AML-193 (cell line): ENCODE measurements at places on chromosomes 12 and 14.

DNA sequence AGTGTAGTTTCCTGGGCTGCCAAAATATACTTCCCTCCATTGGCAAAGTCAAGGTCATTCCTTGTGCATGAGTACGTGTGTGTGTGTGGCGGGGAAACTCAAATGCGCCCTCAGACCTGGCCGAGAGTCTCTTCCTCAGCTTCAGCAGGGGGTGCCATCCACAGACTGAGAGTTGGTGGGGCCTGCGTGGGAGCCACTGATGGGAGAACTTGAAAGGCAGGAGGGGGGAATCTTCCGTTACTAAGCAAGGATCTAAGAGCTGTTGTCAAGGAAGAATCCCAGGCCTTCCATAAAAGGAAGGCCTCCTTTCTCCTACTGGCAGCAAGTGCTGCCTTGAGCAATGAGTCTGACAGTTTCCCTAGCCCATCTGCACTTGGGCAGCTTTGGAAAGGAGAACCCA, 274.9 kb downstream of the EMP1 start:
- no peak for DNase-seq

- DNase-seq, result no peak
Measured at GRCh38 chr12:33671676-33672075, 232.1 kb upstream of the SYT10 start.

DNA sequence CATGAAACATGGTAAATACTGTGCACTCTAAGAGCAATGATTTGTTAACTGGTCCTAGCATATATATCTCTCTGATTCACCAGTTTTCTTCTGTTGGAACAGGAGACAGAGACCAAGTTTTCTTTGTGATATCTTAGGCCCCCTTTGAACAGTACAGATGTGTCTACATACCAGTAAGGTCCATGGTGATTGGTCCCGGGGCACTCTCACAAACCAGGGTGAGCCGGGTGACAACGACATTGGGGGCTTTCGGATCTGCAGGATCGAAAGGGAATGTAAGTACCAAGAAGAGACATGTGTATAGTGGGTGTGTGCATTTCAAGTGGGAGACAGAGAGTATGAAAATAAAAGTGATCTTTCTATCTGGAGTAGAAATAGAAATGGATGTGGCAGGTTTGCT, 11.3 kb upstream of the ERP27 start:
- DNase-seq, result no peak

DNA sequence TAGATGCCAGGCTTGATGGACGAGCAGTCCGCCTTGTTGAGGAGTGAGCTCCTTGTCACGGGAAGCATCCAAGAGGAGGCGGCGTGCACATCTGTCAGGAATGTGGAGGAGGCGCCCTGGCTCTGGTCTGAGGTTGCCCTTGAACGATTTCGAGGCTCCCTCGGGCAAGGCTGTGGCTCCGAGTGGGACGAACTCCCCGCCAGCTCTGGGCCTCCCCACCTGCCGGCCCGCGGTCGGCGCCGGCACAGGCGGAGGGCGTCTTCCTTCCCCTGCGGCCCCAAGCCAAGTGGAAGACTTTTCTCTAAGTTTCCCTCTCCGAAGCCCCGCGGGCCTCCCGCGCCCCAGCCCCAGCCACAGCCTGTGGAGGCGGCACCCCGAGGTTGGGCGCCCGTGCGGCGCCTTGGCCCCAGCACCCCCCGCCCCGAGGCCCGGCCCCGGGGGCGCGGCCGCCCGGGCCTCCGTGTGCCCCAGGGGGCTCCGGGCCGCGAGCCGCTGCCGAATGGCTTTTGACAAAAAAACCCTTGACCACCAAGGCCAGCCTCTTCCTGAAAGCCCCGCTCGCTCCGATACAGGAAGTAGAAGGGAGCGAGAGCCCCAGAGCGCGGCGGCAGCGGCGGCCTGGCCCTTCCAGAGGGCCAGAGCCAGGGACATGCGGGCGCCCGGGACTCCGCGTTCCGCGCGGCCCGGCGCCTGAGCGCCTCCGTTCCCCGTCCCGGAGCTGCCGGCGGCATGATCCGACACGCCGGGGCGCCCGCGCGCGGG, at the start of gene RIN3:
Gene RIN3 (plus strand): TSS at position 578 of the 762 bp plus-strand sequence. CDS start 152 bp downstream, at position 730.
- peak; percentile 4 for DNase-seq

GRCh38 chr12:84507956-84508850, 404.4 kb downstream of the SLC6A15 start:
- DNase-seq, result no peak

GRCh38 chr14:75822522-75823141, 159.2 kb downstream of the TGFB3 start:
- no peak for DNase-seq

DNA sequence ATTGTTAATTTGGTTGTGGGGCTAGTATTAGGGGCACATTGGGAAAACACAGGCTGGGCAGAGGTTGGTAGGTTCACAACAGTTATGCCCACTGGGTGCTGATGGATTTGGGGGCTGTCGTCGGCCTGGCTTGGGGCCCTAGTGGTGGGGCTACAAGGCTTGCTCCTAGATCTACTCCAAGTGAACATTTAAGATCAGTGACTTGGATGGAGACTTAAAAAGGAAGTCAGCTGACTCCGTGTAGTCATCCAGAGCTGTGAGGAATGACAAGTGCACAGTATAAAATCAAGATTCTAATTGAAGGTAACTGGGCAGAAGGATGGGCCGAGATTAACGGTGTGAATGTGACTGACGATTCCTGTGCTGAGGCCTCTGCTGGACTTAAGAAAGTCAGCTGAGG, 12.8 kb upstream of the NR4A1 start:
- DNase-seq, result no peak

DNA sequence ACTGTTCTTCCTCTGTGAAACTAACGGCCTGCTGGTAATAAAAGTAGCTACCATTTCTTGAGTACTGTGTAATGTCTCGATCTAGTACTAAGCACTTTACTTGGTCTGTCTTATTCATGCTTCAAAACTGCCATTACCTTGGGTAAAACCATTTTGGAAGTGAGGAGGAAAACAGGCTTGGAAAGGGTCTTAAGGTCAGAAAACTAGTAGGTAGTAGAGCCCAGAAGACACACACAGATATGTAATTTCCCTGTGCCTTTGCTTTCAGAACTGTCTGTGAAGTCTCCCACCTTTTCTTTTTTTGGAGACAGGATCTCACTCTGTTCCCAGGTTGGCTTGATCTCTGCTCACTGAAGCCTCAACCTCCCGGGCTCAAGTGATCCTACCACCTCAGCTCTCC, 3.4 kb upstream of the DDX55 start:
- DNase-seq, result no peak

DNA sequence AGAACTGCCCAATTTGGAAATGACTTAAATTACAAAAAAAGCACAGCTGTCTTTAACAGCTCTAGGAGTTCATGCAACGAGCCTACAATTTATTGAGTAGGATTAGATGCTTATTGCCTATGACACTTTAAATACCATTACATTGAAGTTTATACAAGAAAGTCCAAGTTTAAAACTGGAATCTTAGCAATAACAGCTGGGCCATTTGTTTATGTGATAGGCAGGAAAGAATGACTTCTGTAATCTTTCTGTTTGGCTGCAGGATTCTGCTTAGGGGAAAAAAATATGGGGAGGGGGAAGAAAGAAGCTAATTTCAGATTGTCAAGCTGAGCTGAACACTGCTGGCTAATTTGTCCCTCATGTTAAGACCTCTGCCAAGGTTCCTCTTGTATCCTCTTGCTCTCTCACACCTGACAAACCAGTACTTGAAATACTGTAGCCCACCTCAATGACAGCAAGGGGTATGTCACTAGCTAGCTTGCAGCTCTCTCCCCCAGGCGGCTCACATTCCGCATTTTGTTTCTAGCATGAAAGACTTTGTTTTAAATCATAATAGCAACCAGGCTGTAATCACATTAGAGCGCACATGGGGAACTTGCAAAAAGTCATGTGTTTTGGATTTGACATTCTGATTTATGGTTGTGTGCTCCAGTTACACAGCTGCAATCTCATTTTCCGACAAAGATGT, 384.8 kb downstream of the BMP4 start:
- DNase-seq, result no peak

DNA sequence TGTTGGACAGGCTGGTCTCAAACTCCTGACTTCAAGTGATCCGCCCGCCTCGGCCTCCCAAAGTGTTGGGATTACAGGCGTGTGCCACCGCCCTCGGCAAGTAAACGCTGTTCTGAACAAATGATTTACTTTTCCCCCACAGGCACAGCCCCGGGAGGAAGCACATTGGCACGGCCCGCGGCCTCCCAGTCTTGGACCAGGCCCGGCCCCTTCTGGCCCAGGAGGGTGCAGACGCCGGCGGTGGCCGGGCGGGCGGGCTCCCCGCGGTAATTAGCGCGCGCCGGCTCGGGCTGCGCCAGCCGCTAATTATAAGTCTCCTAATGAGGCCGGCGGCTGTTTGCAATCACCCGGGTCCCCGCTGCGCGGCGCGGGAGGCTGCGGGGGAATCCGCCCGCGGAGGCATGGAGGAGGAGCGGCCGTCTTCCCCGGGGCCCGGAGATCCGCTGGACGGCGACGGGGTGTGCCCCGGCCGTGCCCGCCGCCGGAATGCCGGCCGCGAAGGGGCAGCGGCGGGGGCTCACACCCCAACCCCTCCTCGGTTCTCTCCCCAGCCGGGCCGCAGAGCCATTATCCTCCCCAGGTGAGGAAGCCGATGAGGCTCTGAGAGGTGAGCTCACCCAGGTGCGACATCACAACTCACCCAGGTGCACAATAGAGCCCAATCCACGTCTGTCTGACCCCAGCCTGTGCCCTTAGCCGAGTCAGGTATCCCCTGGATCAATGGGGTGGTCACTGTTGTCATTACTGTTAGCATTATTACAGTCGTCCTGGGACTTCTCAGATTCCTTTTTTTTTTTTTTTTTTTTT, 3.3 kb upstream of the POP5 start:
- DNase-seq, result peak; percentile 21

GRCh38 chr12:116259800-116260577, 17.5 kb downstream of the MED13L start:
- no peak for DNase-seq

DNA sequence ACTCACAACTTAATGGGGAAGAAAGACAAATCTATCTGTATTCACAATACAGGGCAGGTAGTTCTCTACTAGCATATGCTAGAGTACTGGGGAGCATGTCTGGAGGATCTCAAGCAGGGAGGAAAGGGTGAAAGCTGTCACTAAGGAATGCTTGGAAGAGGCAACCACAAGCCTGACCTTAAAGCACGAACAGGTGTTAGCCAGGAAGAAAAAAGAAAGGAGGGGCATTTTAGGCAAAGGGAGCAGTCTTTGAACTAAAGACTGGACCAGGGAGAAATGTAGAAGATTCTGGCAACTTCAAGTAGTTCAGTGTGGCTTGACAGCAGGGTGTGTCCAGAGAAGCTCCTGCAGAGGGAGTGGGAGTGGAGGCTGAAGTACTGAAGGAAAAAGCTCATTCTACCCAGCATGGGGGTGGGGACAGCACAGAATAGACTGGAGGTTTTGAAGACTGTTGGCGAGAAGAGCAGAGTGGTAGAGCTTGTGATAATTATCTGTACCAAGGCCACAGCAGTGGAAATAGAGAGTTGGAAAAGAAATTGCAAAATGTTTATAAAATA, 50.9 kb downstream of the AP5M1 start:
- DNase-seq, result no peak

DNA sequence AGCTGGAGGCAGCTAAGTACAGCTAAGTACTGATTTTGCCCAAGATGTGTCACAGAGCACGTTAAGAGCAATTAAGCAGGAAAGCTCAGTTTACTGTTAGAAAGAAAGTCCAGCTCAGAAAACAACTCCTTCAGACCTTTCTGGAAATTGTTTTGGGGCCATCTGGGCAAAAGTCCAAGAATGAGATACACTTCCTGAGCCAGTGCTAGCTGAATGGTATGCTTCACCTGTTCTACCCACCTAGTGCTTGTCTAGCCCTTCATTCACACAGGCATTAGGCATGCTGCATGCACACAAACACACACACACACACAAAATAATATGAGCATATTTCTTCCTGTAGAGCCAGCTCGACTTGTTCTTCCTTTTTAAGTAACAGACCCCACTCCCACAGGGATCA, 6.6 kb upstream of the IKZF4 start:
- DNase-seq, result no peak

DNA sequence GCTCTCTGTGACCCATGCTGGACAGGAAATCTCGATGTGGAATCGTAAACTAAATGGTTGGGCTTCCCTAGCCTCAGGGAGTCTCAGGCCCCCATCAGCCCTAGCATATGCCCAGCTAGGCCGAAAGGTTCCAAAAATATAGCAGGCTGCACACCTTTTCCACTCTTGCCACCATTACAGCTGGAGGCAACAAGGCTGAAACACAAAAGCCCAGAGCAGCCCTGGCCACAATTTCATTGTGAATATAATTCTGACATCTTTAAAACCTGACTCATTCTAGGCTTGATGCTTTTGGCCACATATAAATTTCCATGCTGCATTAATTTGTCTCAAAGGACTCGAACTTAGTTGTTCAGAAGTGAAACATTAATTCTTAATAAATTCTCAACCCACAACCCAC, 382.2 kb downstream of the GRIN2B start:
- DNase-seq, result no peak

- DNase-seq, result no peak
Measured at GRCh38 chr12:77954206-77954555, 123.5 kb downstream of the NAV3 start.

DNA sequence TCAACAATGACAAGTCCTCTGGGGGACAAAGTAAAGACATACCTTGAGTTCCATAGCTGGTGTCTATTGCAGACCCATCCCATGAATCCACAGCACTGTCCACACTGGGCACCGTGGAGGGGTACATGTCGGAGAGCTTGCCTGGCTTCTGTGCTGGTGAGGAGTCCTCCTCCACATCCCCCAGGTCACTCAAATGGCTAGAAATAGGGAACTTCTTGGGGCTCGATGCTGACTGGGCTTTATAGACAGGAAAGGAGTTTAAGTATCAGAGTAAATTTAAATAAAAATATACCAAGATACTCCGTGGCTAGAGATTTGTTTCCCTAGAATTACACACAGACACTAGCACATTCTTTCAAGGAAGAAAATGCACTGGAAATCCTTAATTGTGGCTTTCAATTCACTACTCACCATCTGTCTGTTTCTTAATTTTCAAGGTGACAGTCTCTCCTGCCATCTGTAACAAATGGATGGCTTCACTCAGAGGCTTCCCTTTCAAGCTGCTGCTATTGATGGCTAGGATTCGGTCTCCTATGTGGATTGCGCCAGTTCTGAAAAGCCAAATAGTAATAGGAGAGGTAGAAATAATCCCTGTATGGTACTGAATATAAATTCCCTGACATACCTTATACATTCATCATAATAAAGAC, 90.1 kb downstream of the HELB start:
- no peak for DNase-seq

DNA sequence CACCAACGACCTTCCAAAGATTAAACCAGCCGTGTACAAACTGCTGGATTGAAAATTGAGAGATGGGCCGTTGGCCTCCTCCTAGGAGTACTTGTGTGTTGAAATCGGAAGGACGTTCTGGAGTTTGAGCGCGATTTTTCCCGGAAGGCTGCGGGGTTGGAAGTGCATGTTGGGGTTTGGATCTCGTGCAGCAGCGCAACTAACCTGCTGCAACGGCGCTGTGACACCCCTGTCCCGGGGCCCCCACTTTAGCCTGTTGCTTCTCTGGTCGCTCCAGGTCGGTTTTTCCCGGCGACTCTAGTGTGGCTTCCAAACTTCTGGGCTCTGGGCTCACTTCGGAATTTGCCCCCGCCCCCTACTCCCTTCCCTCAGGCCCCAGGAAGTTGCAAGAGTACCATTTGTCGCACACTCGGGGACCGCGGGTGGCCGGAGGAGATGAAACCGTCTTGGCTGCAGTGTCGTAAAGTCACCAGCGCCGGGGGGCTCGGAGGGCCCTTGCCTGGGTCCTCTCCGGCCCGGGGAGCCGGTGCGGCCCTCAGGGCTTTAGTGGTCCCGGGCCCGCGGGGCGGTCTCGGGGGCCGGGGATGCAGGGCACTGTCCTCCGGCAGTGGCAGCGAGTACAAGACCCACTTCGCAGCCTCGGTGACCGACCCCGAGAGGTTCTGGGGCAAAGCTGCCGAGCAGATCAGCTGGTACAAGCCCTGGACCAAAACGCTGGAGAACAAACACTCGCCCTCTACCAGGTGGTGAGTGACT, at the start of gene ACSS3:
Gene ACSS3 (plus strand): TSS at position 394 of the 756 bp plus-strand sequence. CDS start 42 bp downstream, at position 436.
- no peak for DNase-seq
